ENCODE measurements at places on chromosomes 4 and X.

DNA sequence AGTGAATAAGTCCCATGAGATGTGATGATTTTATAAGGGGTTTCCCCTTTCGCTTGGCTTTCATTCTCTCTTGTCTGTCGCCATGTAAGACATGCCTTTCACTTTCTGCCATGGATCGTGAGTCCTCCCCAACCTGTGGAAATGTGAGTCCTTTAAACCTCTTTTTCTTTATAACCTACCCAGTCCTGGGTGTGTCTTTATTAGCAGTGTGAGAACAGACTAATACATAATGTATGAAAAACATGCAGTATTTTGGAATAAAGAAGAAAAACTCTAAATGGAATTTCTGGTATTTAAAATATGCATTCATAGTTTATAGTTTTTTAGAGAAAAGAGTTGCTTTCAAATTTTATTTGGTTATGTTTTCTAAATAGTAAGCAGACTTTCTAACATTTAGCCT, 360.7 kb downstream of the PCDH7 start:
- no peak for DNase-seq

DNA sequence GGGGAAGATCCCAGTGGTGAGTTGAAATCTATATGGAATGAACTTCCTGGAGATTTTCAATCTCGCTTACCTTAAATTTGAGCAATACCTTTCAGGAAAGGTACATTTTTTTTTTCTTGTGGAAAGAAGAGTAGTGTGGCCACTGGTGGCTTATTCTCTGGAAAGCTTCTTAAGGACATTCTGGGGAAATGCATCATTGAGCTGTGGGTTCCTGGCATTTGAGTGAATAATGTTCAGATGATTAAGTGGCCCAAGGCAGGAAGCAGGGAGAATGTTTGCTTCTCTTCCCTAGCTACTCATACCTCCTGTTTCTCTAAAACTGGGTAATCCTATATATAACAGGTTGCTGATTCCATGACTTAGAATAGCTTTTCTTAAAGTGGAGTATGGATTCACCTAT, 31.8 kb downstream of the STAG2 start:
- no peak for DNase-seq

- no peak for DNase-seq
These were observed 13.6 kb downstream of the EREG start for GRCh38 chr4:74378573-74378972.

DNA sequence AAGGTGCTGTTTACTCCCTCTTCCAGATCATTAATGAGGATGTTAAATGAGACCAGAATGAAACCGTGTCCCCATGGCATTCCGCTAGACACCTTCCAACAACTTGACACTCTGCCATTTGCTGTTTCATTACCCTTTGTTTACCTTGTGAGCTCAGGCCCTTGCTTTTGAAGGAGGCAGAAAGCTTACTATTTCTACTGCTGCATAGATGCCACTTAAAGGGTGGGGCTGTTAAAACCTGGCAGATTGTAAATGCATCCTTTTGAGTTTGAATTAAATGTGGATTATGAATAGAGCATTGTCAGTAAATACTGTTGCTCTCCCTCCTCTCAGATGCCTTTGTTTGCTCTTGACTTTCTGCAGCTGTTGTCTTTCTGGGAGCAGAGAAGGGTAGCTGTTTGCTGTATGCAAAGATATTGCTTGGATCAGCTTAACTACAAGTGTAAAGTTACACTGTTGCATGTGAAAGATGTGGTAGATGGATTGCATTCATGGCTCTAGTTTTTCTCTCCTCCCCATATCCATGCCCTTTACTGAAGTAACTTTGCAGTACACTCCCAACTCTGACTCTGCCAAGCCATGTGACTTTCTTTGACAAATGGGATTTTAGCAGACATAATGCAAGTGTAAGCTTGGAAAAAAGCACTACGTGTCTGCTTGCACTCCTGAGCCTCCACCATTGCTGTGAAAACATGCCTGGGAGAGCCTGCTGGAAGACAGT, 75.0 kb upstream of the DHX15 start:
- peak; percentile 61 for DNase-seq

GRCh38 chr4:59759082-59759825, 1440.9 kb upstream of the ADGRL3 start:
- no peak for DNase-seq
